Stimulated activated CD4-positive, alpha-beta T cell treated with anti-CD3 and anti-CD28 coated beads, Interleukin-2, amount 100 ng/mL, for 48 hours (primary cell): ENCODE measurements at places on chromosomes 7 and 10.

DNA sequence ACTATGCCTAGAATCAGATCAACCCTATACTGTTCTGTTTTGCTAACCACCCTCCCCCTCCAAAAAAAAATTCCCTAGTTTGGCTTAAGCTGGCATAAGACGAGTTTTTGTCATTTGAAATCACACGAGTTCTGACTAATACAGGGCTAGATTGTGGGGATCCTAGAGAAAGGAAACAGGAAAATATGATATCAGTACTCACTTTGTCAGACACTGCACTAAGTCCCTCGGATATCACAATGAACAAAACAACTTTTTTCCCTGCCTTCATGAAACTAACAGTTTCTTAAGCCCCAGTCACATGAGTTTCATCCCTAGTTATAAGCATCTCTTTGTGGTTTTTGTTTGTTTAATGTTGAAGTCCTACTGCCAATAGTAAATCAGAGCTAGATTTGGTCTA lies 118.5 kb downstream of the ITGB8 start:
- DNase-seq: no peak

GRCh38 chr7:39735903-39736302 lies 112.5 kb downstream of the RALA start:
- DNase-seq: no peak

DNA sequence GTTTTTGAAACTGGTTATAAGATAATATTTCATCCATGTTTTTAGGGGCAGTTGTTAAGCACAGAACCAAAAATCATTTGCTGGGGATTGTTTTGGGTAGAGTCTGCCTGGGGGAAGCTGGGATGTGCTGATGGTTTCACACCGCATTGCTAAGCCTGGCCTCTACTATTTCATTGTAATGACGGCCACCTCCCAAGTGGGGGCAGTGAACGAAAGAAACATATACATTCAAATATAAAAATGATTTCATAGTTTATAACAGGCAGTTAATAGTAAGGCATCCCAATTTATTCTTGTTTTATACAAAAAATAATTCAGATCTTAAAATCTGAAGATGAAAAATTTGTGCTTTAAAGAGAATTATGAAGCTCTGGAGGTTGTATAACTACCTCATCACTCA lies 750.8 kb downstream of the REEP3 start:
- DNase-seq: no peak

DNA sequence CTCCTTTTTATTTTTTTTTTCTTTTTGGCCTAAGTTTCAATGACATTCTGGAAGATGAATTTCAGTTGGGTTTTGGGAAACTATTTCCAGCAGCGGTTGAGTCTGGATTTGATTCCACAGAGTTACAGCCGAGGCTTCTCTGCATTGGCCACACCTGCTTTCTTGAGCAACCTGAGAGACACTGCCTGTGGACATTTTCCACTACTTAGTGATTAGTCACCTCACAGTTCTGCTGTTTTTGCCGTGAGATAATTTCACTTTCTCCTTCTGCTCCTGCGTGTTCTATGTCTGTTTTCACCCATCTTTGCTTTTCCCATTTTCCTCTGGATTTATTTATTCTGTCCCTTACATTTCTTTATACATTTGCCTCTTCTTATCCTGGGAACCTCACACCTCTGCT lies 243.0 kb downstream of the BICC1 start:
- DNase-seq: no peak

DNA sequence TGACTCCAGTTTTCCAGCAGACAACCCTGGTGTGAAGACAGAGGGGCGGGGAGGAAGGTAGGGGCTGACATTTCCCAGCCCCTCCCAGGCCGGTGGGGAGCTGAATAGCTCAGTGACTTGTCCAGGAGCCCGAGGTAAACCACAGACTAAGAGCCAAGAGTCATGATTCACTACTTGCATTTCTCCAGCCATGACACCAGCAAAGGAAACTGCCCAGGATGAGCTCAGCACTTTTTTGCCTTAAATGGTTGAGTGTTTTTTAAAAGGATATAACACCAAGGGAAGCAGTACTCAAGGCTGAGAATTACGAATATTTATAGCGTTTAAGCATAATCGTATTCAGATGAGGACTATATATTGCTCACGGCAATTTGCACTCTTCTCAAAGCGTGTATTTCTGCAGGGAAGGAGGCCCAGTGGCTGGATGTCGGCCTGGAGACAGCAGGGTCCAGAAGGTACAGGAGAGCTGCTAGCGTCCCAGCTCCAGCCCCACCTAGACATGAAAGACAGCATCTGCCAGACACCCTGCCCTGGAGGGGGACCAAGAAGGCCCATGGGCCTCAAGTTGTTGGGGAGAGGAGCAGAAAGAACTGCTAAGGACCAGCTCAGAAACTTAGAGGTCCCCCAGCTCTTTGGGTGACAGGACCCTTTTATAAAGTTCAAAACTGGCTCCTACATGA lies 141.4 kb downstream of the GRID1 start:
- no peak for DNase-seq

GRCh38 chr7:135186841-135187253 lies 16.3 kb upstream of the CYREN start:
- DNase-seq: no peak
